ENCODE measurements at places on chromosomes 3 and 15.

GRCh38 chr3:29949131-29949530 lies 657.3 kb upstream of the TGFBR2 start:
- no peak for DNase-seq

DNA sequence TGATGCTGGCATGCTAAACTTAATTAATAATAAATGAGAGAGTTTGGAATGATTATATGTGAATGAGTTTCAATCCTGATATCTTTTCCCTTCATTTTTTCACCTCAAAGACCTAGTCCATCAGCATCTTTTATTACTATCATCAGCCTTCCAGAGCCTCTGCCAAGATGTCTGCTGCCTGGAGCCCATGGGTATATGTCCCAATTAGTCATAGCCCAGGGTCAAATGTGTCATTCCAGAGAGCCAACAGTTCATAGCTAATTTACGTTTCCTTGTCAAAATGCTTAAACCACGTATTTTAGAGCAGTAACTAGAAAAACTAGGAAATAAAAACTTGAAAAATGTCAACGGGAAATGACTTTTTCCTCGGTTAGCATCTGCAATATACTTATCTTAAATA lies 457.9 kb downstream of the SI start:
- no peak for DNase-seq

DNA sequence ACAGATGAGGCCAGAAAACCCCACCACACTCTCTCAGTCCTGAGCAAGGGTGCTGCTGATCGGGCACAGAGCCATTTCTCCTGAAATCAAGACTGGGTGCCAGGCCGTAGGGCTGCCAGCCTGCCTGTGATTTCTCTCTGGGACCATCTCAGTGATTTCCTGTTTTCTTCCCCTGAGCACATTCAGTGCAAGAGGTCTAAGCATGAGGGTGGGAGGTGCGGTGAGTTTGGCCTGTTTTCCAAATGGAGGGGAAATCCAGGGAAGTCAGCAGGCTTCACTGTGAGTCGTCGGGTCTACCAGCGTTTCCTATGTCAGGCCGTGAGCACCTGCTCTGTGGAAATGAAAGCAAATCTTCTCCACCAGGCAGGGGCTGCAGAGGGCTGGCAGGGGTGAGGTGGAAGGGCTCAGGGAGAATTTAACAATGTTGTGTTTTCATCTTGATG lies 82.3 kb downstream of the ST6GAL1 start:
- DNase-seq: no peak

DNA sequence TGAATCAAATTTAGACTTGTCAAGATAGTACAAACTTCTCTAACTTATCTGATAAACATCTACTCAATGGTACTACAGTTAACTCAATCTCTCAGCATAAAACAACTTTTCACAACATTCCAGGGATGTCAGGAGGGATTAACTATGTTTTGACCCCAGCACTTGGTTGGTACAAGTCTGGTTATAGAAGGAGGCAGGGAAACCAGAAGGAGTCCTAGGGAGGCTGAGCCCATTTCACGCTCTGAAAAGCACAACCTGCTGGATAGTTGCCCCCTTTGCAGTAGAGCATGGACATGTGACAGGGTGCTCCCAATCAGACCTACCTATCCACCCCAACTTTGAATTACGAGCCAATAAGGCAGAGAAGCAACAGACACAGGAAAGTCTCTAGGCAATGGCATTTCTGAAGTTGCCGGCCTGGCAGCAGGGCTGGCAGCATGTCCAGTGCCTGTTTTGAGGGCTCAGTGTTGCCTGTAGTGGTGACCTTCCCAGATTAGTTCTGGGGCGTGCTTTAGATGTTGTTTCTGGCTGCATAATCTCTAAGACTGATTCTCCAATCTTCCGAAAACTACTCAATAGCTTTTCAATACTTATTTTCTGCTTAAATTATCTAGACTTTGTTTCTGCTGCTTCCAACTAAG lies 8.2 kb downstream of the ANKUB1 start:
- no peak for DNase-seq

GRCh38 chr15:92068121-92068520 lies 214.6 kb downstream of the SLCO3A1 start:
- no peak for DNase-seq

DNA sequence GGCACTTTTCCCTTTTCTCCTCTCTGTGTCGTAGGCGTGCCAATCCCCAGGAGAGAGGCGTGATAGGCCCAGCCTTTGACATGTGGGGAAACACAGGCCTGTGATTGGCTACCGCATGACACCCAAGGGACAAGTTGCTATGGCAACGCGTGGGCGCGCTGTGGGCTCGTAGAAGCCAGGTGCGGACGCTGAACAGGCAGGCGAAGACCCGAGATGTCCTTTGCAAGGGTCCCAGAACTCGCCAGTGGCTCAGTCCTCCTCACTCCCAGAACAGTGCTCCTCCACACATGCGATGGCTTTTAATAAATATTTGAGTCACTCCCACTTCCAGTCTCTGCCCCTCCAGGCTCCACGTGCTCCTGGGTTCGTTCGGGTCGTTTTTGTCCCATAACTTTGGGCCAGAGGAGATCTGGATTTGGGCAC lies 4.2 kb downstream of the SLC51B start:
- peak; percentile 92 for DNase-seq

DNA sequence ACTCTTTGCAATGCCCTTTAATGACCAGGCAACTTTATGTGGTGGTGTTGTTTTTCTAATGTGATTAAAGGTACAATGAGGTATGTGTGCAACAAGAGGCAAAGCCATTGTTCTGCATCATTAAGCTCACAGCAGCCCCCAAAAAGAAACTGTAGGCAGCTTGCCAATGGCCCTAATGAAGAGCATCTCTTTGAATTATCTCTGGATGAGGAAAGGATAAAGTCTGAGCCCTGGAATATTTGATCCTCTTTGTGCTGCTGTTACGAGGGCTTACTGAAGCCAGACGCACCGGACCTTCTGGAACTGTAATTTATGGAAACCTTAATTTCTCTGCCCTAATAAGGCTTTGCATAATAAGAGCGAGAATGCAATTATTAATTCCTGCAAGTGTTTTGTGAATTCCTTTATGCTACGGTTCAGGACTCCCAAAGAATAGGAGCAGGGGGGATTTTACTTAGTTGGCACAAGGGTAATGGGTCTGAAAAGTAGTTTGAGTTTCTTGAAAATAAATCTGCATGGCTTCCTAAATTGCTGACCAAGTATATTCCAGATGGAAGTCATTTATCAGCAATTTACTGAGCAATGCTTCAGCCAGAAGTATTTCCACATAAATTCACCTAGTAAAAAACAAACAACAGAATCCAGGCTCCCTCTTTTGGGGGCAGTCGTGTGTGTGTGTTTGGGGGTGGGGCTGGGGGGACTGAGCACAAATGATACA lies 193.4 kb downstream of the PDZRN3 start:
- DNase-seq: no peak

- DNase-seq: no peak
Observed at GRCh38 chr3:57855281-57855680, 99.2 kb downstream of the SLMAP start.

DNA sequence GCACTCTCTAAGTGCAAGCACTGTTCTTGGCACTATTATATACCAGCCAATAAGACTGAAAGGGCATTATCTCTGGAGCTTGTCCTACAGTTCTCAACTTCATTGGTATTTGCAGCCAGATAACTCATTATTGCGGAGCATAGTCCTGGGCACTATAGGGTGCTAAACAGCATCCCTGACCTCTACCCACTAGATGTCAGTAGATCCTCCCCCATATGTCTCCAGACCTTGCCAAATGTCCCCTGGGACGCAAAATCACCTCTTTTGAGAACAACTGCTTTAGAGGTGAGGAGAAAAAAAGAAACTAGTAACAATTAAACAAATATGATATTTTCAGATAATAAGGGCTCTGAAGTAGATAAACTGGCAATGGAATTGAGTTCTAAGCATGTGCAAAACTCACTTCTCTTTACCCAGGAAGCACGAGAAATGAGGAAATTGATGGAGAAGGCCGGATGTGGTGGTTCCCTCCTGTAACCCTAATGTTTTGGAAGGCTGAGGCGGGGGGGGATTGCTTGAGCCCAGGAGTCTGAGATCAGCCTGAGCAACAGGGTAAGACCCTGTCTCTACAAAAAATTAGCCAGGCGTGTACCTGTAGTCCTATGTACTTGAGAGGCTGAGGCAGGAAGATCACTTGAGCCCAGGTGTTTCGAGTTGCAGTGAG lies 61.4 kb downstream of the FRMD4B start:
- no peak for DNase-seq

GRCh38 chr3:55538158-55538557 lies 51.1 kb upstream of the WNT5A start:
- no peak for DNase-seq

- DNase-seq: no peak
Observed at GRCh38 chr3:159236321-159236720, 434.5 kb downstream of the MFSD1 start.

DNA sequence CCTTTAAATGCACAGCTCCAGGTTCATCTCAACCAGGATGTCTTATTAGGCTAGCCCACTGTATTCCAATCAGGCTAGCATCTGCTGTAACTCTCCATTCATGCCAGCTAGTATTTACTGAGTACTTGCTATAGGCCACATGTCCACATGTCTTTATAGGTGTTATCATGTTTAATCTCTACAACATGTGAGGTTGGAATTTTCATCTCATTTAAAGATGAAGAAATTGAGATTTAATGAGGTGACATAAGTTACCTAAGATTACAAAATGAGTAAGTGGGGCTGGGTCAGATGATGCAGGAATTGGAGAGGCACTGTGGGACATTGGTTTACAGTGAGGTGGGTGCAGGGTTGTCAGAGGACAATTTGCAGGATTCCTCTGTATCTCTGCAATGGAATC lies 2.9 kb downstream of the IFT122 start:
- no peak for DNase-seq

GRCh38 chr3:98603580-98603979 lies 10.2 kb upstream of the CPOX start:
- no peak for DNase-seq

GRCh38 chr3:126883241-126883640 lies 99.7 kb upstream of the PLXNA1 start:
- DNase-seq: no peak

DNA sequence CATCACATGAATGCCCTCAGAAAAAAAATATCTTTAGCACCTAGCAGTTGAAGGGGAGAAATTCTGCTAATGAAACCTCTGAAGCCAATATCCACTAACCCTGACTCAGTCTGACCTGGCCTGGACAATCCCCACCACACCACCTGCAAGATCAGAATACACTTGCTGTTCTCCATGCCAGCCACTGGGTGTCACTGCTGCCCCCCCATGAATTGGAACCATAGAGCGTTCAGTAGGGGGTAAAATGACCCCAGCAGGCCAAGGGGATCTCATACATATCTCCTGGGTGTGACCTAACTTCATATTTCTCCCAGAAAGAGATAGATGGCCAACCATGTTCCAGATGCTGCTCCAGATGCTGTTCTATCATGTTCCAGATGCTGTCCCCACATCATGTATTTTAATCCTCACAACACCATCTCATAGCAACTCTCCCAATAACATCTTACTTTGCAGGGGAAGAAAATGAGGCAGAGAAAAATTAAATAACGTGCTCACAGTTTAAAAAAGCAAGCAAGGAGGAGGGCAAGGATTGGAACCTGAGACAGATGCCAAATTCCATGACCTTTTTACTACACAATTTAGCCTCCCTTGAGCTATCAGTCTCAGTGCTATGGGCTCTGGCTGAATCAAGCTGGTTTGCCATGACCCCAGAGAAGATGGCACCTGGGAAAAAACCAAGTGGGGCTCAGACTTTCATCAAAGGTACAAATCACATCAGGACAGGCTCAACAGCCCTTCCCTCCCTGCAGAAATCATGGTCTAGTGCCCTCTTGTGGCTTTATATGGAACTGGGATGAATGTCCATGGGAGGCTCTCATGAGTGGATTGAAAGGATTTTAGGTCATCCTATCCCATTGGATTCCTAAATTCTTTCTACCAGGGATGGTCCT lies 12.4 kb downstream of the NTRK3 start:
- peak; percentile 42 for DNase-seq

- no peak for DNase-seq
Observed at GRCh38 chr3:43093006-43093405, 12.9 kb downstream of the POMGNT2 start.

DNA sequence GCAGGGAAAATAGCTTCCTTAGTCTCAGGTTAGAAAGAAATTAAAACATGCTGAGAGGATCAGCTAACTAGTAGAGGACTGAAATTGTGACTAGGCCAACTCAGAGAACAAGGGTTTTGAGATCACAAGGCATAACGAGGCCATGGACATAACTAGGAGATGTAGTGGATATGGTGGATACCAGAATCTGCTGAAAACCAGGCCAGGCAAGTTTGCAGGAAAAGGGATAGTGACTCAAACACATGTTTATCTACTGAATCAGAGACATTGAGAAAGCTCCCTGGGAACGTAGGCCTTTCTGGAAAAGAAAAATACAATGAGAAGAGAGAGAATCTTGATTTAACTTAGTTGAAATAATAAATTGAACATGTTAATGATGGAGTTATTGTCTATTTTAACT lies 326.5 kb upstream of the GBE1 start:
- no peak for DNase-seq

- no peak for DNase-seq
Observed at GRCh38 chr3:172272698-172273097, 175.6 kb downstream of the GHSR start.

DNA sequence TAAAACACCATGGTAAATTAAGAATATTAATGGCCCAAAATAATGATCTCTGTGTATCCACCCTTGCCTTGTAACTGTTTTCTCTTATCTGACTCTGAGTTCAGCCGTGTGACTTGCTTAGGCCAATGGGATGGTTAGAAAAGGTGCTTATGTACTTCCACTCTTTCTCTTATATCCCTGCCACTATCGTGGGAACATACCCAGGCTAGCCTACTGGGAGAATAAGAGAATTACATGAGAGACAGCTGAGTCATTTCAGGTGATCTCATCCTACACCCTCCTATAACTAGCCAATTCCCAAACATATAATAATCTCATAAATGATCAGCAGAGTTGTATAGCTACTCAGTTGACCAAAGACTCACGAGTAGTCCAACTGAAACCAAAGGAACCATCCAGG lies 98.3 kb upstream of the ABI3BP start:
- DNase-seq: no peak

DNA sequence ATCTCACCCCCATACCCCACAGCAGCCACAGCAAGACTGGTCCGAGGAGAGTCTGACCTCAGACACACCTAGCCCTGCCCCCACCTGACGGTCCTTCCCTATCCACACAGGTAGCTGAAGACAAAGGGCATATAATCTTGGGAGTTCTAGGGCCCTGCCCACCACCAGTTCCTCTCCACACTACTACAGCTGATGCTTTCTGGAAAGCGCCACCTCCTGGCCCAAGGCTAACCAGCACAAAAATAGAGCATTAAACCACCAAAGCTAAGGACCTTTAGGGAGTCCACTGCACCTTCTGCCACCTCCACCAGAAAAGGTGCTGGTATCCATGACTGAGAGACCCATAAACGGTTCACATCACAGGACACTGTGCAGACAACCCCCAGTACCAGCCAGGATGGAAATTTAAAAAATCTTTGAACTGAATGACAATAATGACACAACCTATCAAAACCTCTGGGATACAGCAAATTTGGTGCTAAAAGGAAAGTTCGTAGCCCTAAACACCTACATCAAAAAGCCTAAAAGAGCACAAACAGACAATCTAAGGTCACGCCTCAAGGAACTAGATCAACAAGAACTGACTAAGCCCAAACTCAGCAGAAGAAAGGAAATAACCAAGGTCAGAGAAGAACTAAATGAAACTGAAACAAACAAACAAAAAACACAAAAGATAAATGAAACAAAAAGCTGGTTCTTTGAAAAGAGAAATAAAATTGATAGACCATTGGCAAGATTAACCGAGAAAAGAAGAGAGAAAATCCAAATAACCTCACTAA lies 122.1 kb upstream of the TPRG1 start:
- no peak for DNase-seq
